Hypothalamus (tissue), 51 donors: ENCODE measurements at places on chromosomes 3 and 15.

GRCh38 chr3:67450153-67450552 is 204.3 kb downstream of the SUCLG2 start:
- DNase-seq, result no peak

GRCh38 chr3:147372525-147373027 is 33.8 kb downstream of the ZIC4 start:
- DNase-seq, result no peak

DNA sequence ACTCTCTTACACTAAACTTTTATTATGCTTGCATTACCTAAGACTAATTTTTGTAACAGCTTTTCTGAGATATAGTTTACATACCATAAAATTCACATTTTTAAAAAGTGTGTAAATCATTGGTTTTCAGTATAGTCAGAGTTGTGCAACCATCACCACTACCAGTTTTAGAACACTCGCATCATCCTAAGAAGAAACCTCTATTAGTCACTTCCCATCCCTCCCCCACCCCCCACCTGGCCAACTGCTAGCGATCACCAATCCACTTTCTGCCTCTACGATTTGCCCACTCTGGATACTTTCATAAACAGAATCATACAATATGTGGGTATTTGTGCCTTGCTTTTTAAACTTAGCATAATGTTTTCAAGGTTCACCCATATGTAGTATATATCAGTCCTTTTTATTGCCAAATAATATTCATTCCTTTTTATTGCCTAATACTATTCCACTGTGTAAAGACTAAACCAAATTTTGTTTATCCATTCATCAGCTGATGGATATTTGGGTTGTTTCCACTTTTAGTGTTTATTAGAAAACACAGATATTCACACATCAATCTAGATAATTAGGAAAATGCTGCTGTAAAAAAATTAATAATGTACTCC is 23.0 kb downstream of the UBP1 start:
- DNase-seq, result no peak

- DNase-seq, result no peak
Measured at GRCh38 chr3:133712017-133712416, 34.2 kb upstream of the TF start.

DNA sequence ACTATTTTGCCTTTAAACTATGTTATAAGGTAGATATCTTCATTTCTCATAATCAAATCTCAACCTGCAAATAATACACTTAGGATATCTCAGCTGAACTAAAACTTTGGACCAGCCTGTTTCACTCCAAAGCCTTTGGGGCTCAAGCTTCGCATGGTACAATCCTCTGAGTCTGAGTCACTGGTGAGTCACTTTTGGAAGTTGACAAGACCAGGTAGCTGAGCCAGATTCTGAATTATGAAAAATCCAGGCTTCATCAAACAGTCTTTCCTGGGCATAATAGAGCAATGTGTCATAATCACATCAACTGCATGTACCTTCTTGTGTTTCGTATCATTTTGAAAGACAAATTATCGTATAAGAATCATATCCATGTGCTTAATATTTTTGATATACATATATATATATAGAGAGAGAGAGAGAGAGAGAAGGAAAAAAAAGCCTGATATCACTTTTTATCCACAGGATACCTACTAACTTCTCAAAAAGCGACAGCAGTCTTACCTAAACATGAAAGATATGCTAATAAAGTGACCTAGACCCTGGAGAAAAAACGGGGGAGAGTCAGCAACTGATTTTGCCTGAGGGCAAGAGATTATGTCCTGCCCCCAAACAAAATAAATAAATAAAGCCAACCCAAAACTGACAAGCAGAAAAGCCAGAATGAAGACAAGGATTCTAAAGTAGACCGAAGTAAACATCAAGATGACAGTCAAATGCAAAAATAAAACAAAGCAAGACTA is 263.9 kb upstream of the TGFBR2 start:
- DNase-seq, result no peak

GRCh38 chr15:76460347-76460746 is 123.8 kb downstream of the ISL2 start:
- DNase-seq, result no peak

- peak; percentile 47 for DNase-seq
Measured at GRCh38 chr15:101088788-101089578, 162.9 kb downstream of the CHSY1 start.

GRCh38 chr15:77001351-77001750 is 6.4 kb downstream of the PSTPIP1 start:
- DNase-seq, result no peak

- no peak for DNase-seq
Measured at GRCh38 chr3:149955449-149955848, 15.2 kb downstream of the PFN2 start.

- DNase-seq, result no peak
Measured at GRCh38 chr3:5231074-5231473, 43.6 kb downstream of the EDEM1 start.

GRCh38 chr3:127675651-127676391 is 3.1 kb downstream of the ABTB1 start:
- DNase-seq, result no peak

DNA sequence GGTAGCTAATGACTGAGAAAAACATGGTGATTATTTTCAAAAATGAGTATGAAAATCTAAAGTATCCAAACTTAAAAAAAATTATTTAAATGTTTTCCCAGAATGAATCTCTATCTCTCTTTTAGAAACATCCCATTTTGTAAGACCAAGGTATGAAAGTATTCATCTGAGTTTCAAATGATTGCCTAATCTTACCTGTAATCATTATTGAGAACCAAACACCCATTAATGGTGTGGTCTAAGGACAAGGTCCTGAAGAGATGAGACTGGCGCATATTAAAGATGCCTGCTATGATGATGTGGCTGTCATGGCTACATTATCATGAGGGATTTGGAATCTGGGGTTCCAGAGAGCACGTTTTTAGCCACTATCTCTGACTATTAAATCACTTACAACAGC is 165.5 kb downstream of the VGLL4 start:
- no peak for DNase-seq

DNA sequence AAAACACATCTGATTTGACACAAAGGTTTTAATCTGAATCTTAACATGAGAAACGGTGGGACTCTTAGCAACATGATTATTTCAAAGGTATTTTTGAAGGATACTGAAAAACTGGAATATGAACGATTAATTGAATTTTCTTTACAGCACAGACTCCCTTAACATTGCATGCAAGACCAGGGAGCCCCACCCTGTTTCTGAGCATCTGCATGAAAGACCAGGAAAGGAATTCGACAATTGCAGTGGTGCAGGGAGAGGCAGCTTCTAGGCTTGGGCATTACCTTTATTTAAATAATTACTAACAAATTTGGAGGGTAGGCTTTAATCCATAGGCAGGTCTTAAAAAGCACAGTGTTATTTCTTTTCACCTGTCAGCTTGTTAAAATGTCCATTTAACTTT is 240.6 kb upstream of the TOPAZ1 start:
- DNase-seq, result no peak

DNA sequence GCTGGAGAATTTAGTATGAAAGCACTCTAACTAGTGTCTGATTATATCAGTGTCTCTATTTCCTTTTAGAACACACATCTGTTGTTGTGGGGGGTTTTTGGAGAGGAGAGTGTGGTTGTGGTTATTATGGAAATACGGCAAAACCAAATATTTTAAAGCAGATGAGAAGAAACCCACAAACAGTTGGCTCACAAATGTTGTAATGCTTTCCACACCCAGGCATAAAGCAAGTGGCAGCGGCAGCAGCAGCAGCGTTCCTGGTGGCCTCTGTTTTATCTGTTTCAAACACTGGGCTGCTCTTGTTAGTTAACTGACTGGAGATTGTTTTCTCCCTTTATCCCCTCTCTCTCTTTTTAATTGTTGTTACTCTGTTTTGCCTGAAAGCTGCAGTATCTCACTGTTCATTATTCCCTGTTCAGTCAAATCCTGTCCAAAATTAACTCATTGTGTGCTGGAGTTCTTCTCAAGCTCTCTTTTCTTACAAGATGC is 1045.5 kb upstream of the NR2F2 start:
- DNase-seq, result no peak

DNA sequence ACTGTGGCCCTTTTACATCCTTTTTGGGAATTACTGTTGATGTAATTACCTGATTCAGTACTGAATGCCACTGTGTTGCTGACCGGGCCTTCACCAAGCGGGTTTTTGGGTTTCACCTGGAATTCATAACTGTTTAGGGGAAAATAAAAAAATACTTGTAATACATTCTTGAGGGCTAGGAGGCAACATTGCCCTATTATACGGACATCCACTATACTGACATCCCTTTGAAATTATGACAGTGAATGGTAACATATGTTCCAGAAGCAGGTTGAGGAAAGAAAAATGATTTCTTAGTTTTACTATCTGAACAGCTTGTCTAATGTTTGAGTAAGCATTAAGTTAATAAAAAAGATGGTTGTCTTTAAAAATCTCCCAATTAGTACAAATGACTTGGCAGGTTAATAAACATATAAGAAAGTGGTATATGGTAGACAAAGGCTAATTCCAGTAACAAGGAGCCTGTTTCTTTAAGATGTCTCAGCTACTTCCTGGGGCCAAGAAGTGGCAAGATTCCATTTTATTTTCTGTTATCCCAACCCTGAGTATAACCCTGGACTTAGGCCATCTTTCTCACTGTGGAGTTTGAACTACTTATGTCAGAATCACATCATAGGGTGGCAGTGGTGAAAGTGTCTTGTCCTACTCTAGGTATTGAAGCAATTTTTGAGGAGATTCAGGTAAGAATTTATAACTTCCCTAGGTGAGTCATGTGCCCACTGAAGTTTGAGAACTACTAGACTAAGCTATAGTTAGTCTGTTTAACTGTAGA is 45.5 kb downstream of the TFG start:
- DNase-seq, result no peak

DNA sequence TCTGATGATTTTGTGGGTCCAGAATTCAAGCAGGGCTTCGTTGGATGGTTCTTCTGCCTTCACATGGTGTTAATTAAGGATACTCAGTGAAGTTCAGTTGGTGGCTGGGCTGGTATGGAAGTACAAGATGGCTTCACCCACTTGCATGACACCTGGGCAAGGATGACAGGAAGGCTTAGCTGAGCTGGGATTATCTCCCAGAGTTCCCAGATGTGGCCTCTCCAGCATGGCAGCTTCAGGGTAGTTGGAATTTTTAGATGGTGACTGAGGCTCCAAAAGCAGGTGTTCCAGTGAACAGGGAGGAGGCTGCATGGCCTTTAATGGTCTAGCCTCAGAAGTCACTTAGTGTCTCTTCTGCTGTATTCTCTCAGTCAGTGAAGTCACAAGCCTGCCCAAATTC is 135.5 kb downstream of the THRB start:
- DNase-seq, result no peak

- DNase-seq, result peak; percentile 80
Measured at GRCh38 chr15:78316283-78317083, 17.1 kb upstream of the SKIC8 start.

DNA sequence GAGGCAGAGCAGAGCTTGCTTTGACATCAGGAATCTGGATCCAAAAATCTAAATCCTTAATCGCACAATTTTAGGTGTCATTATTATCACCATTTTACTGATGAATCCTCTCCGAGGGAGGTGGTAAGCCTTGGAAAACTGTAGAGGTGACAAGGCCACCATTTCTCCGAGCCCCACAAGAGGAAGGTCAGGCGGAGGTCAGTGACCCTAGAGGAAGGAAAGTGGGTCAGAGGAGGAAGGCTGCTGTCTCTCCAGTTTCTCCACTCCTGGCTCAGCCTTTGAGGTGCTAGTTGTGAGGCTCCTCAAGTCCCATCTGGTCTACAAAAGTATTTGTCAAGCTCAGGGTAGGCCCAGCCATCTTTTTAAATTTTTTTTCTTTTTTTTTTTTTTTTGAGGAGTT is 3.2 kb downstream of the DVL3 start:
- no peak for DNase-seq

DNA sequence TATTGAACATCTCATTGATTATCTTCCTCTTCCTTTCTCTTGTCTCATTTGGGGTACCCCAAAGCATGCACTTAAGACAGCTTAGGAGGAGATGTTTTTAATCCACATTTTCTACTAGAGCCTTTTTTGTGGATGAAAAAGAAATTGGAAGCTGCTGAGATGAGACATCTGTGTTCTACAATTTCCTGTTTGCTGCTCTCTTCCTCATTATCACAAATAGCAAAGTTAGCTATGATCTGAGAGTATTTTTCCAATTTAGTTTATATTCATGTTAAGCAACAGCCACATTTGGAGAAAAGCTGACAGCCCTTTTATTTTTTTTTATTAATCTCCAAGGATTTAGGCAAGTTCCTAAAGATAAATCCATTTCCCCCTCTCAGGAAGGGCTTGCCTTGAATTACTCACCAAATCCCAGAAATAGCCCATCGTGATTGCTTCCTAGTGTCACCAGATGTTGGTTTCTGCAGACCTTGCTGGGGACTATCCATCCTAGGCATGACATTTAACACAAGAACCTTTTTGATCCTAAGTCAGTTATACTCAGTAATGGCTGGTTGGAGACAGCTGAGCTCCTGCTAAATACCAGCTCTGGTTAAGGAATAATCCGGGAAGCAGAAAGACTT is 70.8 kb upstream of the FILIP1L start:
- no peak for DNase-seq

DNA sequence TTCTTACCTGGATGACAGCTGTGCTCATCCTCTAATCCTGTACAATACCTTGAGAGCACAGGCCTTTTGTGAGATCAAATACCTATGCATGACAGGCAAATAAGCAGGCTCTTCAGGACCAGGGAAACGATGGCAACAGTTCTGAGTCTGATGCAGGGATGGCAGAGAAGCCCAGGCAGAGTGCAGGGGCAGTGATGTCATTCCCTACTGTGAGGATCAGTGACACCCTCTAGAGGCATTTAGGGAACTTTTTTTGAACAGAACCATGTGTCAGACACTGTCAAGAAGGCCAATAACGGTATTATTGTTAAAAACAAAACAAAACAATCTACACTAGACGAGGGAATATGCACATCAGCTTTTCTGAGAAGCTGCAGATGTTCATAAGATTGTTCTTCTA is 314.8 kb upstream of the CTDSPL start:
- no peak for DNase-seq

- no peak for DNase-seq
Measured at GRCh38 chr3:58129041-58129770, 81.6 kb downstream of the DNASE1L3 start.

DNA sequence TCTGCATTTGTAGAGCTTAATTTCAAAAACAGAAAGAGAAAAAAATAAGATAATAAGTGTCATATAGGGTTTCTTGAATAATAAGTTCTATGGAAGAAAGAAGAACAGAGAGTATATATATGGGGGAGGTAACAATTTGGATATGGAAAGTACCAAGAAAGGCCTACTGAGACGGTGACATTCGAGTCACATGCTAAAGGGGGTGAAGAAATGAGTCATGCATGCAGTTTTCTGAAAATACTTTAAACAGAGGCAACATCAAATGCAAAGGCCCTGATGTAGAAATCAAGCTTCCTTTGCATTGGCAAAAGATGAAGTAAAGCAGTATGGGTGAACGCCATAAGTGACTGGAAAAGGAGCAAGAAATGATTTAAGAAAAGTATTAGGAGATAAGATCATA is 371.6 kb upstream of the ZNF385D start:
- DNase-seq, result no peak

- DNase-seq, result no peak
Measured at GRCh38 chr3:121477589-121477988, 68.2 kb downstream of the POLQ start.
